ENCODE measurements at places on chromosomes 7 and 10.

GRCh38 chr7:31926991-31927584 lies 143.1 kb downstream of the PDE1C start:
- DNase-seq = no peak

- no peak for DNase-seq
Measured at GRCh38 chr7:93711926-93712325, 137.4 kb upstream of the CALCR start.

GRCh38 chr10:126972635-126973414 lies 67.6 kb downstream of the DOCK1 start:
- DNase-seq = no peak

DNA sequence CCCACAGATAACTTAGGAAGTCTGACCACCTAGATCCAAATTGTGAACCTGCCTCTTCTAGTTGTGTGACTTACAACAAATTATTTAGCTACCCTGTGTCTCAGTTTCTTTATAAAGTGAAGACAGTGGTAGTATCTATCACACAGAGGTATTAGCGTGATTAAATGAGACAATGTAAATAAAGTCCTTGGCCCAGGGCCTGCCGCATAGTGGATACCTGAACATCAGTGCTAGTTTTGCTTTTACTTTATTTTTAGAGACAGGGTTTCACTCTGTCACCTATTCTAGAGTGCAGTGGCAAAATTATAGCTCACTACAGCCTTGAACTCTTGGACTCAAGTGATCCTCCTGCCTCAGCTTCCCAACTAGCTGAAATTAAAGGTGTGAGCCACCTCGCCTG lies 177.1 kb downstream of the CDK14 start:
- DNase-seq = no peak

GRCh38 chr10:92891885-92892690 lies 43.8 kb downstream of the EXOC6 start:
- DNase-seq = no peak

DNA sequence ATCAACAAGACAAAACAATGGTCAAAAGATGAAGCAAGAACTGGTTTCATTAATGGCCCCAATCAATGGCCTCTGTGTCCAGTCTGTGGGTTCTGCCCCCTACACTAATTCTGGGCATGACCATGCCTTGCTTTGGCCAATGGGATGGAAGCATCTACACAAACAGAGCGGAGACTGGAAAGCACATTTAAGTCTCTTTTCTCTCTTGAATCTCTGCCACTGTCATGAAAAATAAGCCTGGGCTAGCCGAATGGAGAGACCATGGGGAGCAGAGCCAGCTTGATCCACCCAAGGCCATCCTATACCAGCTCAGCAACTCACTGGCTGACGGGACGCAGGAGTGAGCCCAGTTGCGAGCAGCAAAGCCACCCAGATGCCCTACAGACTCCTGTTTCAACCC lies 30.9 kb downstream of the ANKRD16 start:
- DNase-seq = no peak

GRCh38 chr7:7321681-7322080 lies 139.3 kb downstream of the C1GALT1 start:
- DNase-seq = no peak

- no peak for DNase-seq
Measured at GRCh38 chr7:148854983-148855382, 29.1 kb downstream of the EZH2 start.

GRCh38 chr7:151857866-151858450 lies 19.0 kb downstream of the PRKAG2 start:
- no peak for DNase-seq

DNA sequence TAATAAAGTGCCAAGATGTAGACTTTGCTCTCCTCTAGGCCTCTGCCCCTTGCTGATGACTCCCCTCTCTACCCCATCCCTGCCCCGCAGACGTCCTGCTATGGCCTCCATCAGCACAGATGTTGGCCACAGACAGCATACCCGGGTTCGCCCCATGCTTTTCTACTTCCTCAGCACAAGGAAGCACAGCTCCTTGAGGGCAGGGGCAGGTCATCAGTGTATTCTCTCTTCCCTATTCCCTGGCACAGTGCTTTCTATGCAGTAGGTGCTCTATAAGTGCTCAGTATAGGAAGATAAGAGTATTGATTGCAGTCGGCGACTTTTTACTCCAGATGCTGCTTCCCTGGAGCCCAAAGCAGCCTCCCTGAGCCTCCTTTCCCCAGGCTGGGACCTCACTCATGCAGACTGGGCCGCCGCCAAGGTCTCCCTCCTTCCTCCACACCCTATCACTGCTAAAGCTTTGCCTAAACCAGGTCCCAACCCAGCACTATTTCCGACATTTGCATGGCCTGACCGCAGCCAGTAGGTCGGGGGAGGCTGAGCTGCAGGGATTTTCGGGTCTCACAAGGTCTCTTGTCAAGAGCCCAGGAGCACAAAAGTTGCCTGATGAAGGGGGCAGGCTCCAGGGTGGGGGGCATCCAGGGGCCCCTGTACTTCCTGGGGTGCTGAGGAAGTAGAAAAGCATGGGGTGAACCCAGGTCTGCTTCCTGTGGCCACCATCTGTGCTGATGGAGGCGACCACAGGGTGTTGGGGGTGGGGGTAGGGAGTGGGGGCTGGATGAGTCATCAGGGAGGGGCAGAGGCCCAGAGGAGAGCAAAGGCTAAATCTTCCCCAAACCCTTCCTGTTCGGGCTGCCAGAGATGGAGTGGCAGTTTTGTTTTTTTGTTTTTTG lies 8.0 kb downstream of the CALHM3 start:
- DNase-seq = no peak

- DNase-seq = no peak
Measured at GRCh38 chr7:139874302-139874629, 45.2 kb downstream of the TBXAS1 start.

DNA sequence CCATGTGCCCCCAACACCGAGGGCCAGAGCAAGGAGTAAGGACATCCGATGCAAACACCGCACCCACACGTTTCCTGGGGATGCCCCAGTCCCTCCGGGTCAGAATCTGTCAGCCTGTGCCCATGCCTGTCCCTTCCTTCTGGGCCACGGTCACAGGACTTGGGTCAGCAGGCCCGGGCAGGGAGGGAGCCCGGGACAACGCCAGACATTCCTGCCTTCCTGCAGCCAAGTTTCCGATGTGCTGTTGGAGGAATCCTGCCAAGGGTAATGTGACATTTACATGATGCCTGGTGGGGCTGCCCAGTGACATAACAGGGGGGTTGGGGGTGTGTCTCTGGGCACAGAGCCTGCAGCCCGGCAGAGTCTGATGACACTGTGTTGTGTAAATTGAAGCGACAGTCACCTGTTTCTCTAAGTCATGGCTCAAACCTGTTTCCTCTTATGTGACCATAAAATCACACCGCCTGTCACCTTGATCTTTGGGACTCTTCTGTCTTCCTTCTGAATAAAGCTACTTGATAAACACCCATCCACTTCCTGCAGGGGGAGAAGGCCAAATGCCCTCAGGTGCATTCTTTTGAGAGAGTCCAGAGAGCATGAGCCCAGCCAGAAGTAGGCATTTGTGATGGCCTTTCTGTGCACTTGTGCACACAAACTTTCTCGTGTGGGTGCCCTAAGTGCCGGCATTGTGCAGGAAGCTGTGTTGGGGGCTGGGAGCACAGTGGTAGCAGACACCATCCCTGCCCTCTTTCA lies 175.3 kb upstream of the RHEB start:
- DNase-seq = no peak

GRCh38 chr7:130095812-130096211 lies 25.5 kb downstream of the KLHDC10 start:
- no peak for DNase-seq

- no peak for DNase-seq
Measured at GRCh38 chr7:18866359-18867036, 250.9 kb downstream of the TWIST1 start.

GRCh38 chr7:34044734-34045353 lies 139.5 kb downstream of the BMPER start:
- no peak for DNase-seq

GRCh38 chr10:97060441-97061084 lies 125.2 kb downstream of the SLIT1 start:
- no peak for DNase-seq

- no peak for DNase-seq
Measured at GRCh38 chr10:104417637-104418292, 64.1 kb downstream of the CFAP58 start.

- no peak for DNase-seq
Measured at GRCh38 chr10:101559596-101560297, 28.3 kb downstream of the POLL start.

GRCh38 chr10:45424668-45425404 lies 50.8 kb downstream of the ALOX5 start:
- DNase-seq = no peak

DNA sequence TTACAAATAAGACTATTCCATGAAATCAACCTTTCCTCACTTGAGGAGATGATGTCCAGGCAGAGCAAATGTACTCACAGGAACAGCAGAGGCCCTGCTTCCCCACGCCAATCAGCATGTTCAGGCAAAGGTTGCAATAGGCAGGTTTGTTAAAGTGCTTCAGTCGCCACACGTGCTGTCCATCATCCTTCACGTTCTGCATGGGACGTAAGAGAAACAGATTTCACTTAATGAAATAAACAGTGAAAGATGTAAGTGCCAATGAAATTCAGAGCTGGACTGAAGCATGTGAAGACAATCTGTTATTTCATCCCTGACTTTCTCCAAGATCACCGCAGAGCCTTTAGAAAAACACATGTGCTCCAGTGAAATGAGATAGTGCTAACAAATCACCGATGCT lies 217.4 kb downstream of the DGKB start:
- DNase-seq = no peak
